Urinary bladder (tissue), 4 donors: ENCODE measurements at places on chromosomes 6 and 20. TPM values are rescaled to one million over a fixed set of nuclear protein-coding genes. Genes with fewer than 3 reads are reported as not detected.
A peak's percentile ranks its signal among the peaks of the same experiment; 100 is the strongest.

The CALHM4 gene
- total RNA-seq: not detected

The RBM24 gene
- total RNA-seq: 18.1 TPM

The EYA2 gene
- total RNA-seq: 2.2 TPM

The EPPIN gene
- total RNA-seq: not detected

The TRIM10 gene
- 0.42 TPM for total RNA-seq

The WFDC2 gene
- total RNA-seq: not detected

The C6orf141 gene
- 3.1 TPM for total RNA-seq

The TREM2 gene
- total RNA-seq: 0.95 TPM

The IRF4 gene
- total RNA-seq: 2.0 TPM

DNA sequence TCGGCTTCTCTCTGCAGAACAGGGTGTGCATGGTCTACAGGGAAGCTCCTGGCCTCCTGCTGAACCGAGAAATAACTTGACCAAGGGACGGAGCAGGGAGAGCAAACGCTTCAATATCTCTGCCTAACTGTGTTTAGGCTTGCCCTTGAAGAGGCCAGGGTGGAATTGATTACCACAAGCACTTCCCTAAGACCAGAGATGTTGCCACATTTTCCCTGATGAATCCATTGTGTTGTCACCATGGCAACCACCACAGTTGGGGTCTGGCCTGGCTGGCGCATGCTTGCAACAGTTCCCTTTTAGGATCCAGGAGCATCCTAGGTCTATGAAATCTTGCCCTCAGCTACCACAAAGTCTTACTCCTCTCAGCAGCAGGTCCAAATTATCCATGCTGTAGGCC, 213.5 kb upstream of the SULF2 start:
- no peak for DNase-seq

GRCh38 chr6:112116221-112116620, 28.8 kb downstream of the FAM229B start:
- DNase-seq: no peak

- DNase-seq: no peak
Measured at GRCh38 chr20:20711413-20711812, 1.0 kb downstream of the RALGAPA2 start.

- no peak for DNase-seq
Measured at GRCh38 chr6:45454008-45454911, 76.5 kb upstream of the SUPT3H start.

GRCh38 chr6:104642871-104643270, 216.8 kb downstream of the HACE1 start:
- DNase-seq: no peak

DNA sequence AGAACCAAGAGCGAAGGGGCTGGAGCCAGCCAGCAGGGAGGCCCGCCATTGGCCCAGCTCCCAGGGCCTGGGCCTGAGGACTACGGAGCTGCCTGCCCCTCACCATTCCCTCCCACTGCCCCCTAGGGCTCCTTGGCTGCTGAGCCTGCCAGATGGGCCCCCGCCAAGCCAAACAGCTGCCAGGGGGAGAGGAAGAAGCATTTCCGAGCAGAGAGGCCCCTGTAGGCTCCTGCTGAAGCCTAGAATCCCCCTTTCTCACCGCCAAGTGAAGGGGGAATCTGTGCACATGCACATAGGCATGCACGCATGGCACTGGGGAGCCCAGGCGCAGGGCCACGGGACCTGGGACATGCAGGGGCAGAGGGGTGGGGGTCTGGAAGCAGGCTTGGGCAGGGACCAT, 28.5 kb upstream of the MRPS18A start:
- DNase-seq: no peak

- DNase-seq: no peak
Measured at GRCh38 chr6:166862978-166863530, 93.3 kb downstream of the RNASET2 start.

DNA sequence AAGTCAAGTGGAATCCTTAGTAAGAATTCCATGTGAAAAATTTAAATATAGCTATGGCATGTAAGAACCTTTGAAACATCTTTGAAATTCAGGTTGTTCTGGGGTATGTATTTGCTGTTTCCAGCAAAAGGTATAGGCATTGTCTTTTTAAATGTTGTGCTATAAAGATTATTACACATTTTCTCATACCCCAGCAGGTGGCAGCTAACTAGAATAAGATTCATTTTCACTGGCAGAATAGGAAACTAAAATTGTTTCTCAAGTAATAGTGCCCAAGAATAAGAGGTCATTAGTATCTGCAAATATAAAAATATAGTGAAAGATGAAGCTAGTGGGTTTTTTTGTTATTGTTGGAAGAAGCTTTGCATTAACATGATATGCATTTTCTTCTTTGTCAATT, 1.8 kb downstream of the GRIK2 start:
- DNase-seq: no peak

- DNase-seq: no peak
Measured at GRCh38 chr6:44270526-44271405, 516 bp downstream of the TMEM151B start.

GRCh38 chr20:58088625-58089024, 139.8 kb downstream of the ANKRD60 start:
- DNase-seq: no peak

DNA sequence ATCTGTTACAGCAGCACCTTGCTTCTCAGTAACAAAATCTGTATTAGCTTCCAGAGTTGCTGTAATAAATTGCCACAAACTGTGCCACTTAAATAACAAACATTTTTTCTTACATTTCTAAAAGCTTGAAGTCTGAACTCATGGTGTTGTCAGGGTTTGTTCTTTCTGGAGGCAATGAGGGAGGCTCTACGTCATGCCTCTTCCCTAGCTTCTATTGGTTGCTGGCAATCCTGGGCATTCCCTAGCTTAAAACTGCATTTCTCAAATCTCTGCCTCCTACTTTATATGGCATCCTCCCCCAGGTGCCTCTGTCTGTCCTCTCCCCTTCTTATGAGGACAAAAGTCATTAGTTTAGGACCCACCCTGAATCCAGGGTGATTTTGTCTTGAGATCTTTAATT, 41.6 kb upstream of the TMEM244 start:
- DNase-seq: no peak

DNA sequence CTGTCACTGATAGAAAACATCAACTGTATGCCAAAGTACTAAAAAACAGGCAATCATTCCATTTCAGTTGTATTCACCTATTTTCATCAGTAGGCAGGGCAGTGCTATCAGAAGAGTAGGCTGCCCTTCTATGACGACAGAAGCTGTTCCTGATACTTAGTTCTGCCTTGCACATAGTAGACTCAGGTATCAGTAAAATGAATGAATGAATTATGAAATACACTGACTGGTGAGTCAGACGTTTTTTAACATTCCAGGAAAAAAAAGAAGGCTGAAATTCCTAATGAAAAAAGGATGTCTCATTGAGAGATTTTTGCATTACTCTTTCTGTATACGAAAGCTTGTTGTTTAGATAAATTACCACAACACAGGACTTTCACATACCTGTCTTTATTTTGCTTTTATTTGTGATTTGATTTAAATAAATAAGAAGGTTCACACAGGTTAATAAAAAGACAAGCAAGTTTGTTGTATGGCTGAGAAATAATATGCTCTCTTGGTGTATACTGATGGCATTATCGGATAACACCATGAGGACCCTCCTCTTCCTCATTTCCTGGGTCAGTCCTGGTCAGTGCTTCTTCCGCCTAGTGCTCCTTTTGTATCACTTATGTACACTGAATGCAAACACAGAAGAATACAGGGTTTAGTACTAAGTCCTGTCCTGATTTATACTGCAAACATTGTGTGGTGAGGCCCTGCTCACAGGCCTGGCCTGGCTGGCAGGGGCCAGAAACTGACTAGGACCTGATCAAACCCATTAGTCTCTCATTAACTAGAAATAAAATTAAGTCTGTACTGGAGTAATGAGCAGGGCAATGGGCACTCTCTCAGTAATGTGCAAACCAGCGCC, 39.4 kb upstream of the SPDEF start:
- no peak for DNase-seq

DNA sequence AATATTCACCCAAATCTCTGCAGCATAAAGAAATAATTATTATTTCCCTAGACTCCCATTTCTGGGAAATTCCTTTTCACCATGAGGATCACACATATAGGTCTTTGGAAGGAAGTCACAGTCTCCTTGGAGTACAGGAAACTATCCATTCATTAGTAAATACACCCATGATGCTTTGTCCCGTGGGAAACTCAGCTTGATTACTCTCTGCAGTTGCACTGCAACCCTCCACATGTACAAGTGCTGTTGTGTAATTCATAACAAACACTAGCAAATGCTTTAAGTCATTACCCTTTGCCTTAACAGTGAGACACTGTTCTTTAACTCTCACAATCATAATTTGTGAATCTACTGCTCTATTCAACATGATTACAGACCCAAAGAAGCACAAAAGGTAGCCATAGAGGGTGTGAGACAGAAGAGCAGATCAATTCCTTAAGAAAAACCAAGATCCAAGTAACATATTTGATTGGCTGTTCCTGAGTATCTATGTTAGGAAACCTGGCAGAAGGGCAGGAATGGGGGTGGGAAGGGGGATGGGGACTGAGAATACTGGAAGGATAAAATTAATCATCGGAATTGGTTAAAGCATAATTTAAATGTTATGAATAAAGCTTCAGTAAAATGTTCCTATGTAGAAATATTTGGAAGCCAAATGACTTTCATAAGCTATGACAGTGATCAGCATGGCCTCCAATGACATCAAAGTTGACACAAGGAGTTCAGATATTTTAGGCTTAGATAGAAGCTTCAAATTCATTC, 268.0 kb downstream of the HACE1 start:
- DNase-seq: no peak

GRCh38 chr20:49203011-49203410, 14.9 kb upstream of the STAU1 start:
- no peak for DNase-seq

GRCh38 chr6:123804014-123804786, 535 bp downstream of the NKAIN2 start:
- no peak for DNase-seq

DNA sequence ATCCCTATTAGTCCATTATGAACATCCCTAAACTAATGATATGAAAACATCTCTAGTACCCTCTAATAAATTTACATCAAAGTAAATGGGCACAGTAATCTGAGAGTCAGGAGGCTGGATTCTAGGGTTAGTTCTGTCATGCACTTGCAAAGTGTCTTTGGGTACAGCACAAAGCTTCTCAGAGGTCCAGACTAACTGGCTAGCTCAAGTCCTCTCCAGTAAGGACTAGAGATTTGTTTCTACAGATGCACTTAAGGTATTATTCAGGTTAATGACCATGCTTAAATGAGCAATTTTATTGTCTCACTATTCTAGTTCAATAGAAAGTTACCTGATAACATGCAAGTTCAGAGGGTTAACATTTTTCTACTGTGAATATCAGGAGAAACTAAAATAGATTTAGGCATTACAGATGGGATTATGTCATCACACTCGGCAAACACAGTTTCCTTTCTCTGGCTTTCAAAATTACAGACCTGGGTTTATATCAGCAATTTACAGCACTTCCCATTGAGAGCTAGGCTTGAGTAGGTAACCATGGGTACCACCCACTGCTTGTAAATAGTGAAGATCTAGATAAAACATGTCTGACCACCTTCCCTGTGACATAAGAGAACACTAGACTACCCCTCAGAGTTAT, 402.9 kb upstream of the RUNX2 start:
- peak; percentile 39 for DNase-seq

- DNase-seq: no peak
Measured at GRCh38 chr20:60649541-60649940, 602.5 kb upstream of the CDH4 start.

GRCh38 chr6:157025437-157025836, 248.3 kb downstream of the ARID1B start:
- no peak for DNase-seq

GRCh38 chr6:27872642-27873020, 39.6 kb downstream of the OR2B2 start:
- no peak for DNase-seq

- no peak for DNase-seq
Measured at GRCh38 chr6:156827382-156827781, 50.2 kb downstream of the ARID1B start.

DNA sequence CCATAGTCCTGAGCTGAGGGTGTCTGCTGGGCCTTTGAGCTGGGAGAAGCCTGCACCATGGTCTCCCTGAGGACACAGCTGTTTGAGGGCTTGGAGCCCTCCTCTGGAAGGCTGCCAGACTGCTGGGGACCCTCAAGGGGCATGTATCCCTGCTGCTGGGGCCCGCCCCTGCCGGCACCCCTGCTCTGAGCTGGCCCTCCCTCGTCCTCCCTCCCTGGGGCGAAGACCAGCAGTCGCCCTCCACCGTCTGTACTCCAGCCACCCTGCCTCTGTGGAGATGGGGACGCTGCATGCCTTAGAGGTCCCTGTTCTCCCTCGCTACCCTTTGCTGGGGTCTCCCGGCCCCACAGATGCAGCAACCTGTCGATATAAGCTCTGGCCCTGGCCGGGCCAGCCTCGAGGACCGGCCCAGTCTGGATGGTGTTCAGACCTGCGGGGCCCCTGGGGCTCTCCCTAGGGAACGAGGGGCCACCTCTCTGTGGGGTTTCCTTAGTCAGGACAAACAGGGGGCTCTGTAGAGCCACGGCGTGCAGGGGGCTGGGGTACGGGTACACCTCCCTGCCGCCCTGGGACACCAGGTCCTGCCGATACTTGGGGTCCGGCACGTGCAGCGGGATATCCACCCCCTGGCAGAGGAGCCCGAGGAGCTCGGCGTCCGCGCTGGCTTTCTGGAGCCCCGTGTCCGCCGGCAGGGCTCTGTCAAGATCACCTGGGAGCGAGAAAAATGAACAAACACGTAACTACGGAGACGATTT, 11.0 kb downstream of the DACT2 start:
- no peak for DNase-seq

GRCh38 chr6:56668158-56668557, 25.5 kb upstream of the DST start:
- no peak for DNase-seq

- DNase-seq: no peak
Measured at GRCh38 chr6:167647737-167648470, 178.8 kb upstream of the AFDN start.

DNA sequence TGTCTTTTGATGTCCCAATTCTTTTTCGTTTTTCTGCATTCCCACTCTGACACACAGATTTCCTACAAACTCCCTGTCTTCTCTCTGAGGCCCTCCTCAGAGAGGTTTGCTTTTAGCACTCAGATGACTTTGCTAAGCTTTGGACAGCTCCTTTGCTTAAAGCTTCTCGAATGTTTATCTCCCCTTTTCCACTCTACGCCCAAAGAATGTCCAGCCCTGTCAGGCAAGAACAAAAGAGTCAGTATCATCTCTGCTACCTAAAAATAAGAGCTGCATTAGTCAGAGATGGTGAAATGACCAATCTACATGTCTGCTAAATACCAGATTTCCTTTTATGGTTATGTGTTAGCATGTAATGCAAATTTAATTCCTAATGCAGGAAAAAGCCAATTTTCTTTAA, 56.8 kb downstream of the PREP start:
- DNase-seq: no peak

GRCh38 chr20:64116016-64116415, 8.7 kb upstream of the NPBWR2 start:
- no peak for DNase-seq

GRCh38 chr6:147268254-147268653, 64.0 kb downstream of the STXBP5 start:
- no peak for DNase-seq

GRCh38 chr6:146354451-146354850, 189.2 kb upstream of the RAB32 start:
- DNase-seq: no peak

GRCh38 chr6:131061751-131062119, 1.3 kb downstream of the EPB41L2 start:
- DNase-seq: no peak
